ENCODE measurements at places on chromosomes 7 and 10. TPM values are rescaled to one million over a fixed set of nuclear protein-coding genes. Genes with fewer than 3 reads are reported as not detected.

The CDCA7L gene
- total RNA-seq = 8.4 TPM

The NRCAM gene
- total RNA-seq = 26.5 TPM

The EPHA1 gene
- not detected for total RNA-seq

The SSC4D gene
- total RNA-seq = 0.37 TPM

The IDI2 gene
- total RNA-seq = not detected

The DGKB gene
- total RNA-seq = not detected

The GRID1 gene
- 0.12 TPM for total RNA-seq

The UTF1 gene
- not detected for total RNA-seq

The HOGA1 gene
- not detected for total RNA-seq

The MRPS17 gene
- 8.6 TPM for total RNA-seq

The NKX2-3 gene
- not detected for total RNA-seq

The SPDYE2 gene
- not detected for total RNA-seq

The CUEDC2 gene
- 73.0 TPM for total RNA-seq

The GATA3 gene
- total RNA-seq = 0.34 TPM

The CDNF gene
- total RNA-seq = 2.6 TPM

The PAX4 gene
- not detected for total RNA-seq

The ODAD2 gene
- not detected for total RNA-seq

The LIPJ gene
- total RNA-seq = not detected

The GNAT3 gene
- not detected for total RNA-seq

The CABCOCO1 gene
- total RNA-seq = not detected

The GALNT11 gene
- 38.6 TPM for total RNA-seq

The TES gene
- total RNA-seq = 35.6 TPM

The RPEL1 gene
- total RNA-seq = not detected

The INPP5A gene
- 26.0 TPM for total RNA-seq

The RGS10 gene
- total RNA-seq = 67.6 TPM

The COL26A1 gene
- not detected for total RNA-seq

The PHTF2 gene
- total RNA-seq = 10.5 TPM

The LBX1 gene
- not detected for total RNA-seq

The NPSR1 gene
- not detected for total RNA-seq

Measured in cardiac ventricle fibroblast (primary cell).